ENCODE measurements at places on chromosomes 1 and 21. TPM values are rescaled to one million over a fixed set of nuclear protein-coding genes. Genes with fewer than 3 reads are reported as not detected.

PEA15 gene
- 195 TPM for total RNA-seq

AMIGO1 gene
- total RNA-seq: 5.2 TPM

OR2M3 gene
- total RNA-seq: not detected

FCRL4 gene
- total RNA-seq: not detected

NLRP3 gene
- 0.16 TPM for total RNA-seq

DNA sequence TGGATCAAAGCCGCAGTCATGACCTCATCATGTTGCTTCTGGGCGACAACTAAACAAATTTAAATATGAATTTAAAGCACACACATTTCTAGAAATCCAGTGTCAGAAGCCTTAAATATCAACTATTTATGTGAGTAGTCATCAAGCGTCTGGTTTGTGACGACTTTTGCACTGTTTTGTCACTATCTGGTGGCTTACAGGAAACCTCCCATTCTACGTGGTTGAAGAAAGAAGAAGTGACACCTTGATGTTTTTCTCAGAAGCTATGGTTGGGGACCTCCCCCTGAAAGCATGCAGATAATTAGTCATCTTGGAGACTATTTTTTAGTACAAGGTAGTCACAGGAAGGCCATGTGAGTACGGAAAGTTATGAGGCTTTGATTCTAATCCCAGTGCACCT is 58.5 kb downstream of the TENT5C start:
- no peak for DNase-seq
- H3K27me3 ChIP-seq: no peaks in the 10 kb centered on the region
- H3K4me3 ChIP-seq: no peak overlapping the region
- no peak overlapping the region for H3K27ac ChIP-seq
- no peaks in the 10 kb centered on the region for H3K4me1 ChIP-seq

DNA sequence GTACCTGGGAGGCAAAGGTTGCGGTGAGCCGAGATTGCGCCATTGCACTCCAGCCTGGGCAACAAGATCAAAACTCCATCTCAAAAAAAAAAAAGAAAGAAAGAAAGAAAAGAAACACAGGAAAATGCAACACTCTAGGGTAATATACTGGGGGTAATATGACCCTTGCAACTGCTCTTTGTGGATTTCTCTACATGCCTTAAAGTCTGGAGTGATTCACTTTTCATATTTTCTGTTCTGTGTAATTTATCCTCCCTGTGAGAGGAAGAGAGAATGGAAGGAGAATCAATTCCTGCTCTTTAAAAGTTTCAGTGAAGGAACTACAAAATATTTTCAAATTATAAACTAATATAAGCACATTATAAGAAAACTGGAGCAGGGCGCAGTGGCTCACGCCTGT is 22.7 kb downstream of the RIT1 start:
- peak overlapping the region; percentile 68 for H3K27ac ChIP-seq
- H3K4me1 ChIP-seq: peaks cover 31% of the 10 kb centered on the region
- DNase-seq: no peak
- no peak overlapping the region for H3K4me3 ChIP-seq
- no peaks in the 10 kb centered on the region for H3K36me3 ChIP-seq

GRCh38 chr1:194331758-194332157 is 1145.3 kb upstream of the B3GALT2 start:
- no peaks in the 10 kb centered on the region for H3K36me3 ChIP-seq
- H3K4me3 ChIP-seq: no peak overlapping the region
- DNase-seq: no peak
- no peaks in the 10 kb centered on the region for H3K27me3 ChIP-seq

- H3K4me3 ChIP-seq: no peak overlapping the region
- DNase-seq: no peak
- no peaks in the 10 kb centered on the region for H3K36me3 ChIP-seq
- H3K27me3 ChIP-seq: no peaks in the 10 kb centered on the region
These were observed 121.9 kb upstream of the IPO9 start for GRCh38 chr1:201707027-201707426.

- H3K4me1 ChIP-seq: peaks cover 28% of the 10 kb centered on the region
- DNase-seq: no peak
- H3K4me3 ChIP-seq: no peak overlapping the region
- H3K27me3 ChIP-seq: no peaks in the 10 kb centered on the region
- H3K36me3 ChIP-seq: no peaks in the 10 kb centered on the region
These were observed 195.9 kb downstream of the TOMM20 start for GRCh38 chr1:234932511-234933430.

- no peak for DNase-seq
- no peaks in the 10 kb centered on the region for H3K27me3 ChIP-seq
- H3K36me3 ChIP-seq: no peaks in the 10 kb centered on the region
- peak overlapping the region; percentile 78 for H3K27ac ChIP-seq
These were observed 1.2 kb upstream of the ADAM15 start for GRCh38 chr1:155049651-155050559.

GRCh38 chr1:24052220-24052619 is 59.7 kb downstream of the MYOM3 start:
- H3K27me3 ChIP-seq: no peaks in the 10 kb centered on the region
- no peaks in the 10 kb centered on the region for H3K36me3 ChIP-seq
- peaks cover 7% of the 10 kb centered on the region for H3K4me1 ChIP-seq
- H3K27ac ChIP-seq: no peak overlapping the region

GRCh38 chr1:233238884-233239431 is 56.6 kb downstream of the PCNX2 start:
- H3K36me3 ChIP-seq: peaks cover 5% of the 10 kb centered on the region
- H3K4me1 ChIP-seq: peaks cover 27% of the 10 kb centered on the region
- no peak for DNase-seq

DNA sequence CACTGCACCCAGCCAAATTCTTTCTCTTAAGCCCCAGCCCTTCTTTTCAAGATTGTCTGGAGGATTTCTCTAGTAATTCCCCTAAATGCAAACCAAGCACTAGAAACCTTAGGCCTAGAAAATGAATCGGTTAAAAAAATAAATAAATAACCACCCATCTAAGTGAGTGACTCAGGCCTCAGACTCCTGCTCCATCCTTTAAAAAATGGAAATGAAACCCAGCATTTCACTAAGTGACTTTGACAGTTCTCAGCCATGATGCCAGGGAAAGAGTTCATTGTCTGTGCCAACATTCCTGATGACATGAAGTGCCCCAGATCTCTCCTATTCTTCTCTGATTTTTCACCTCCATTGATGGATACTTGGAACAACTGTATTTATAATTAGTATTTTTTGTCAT is 415.2 kb upstream of the DAB1 start:
- peaks cover 9% of the 10 kb centered on the region for H3K4me1 ChIP-seq
- no peaks in the 10 kb centered on the region for H3K27me3 ChIP-seq
- no peak for DNase-seq
- H3K36me3 ChIP-seq: no peaks in the 10 kb centered on the region

DNA sequence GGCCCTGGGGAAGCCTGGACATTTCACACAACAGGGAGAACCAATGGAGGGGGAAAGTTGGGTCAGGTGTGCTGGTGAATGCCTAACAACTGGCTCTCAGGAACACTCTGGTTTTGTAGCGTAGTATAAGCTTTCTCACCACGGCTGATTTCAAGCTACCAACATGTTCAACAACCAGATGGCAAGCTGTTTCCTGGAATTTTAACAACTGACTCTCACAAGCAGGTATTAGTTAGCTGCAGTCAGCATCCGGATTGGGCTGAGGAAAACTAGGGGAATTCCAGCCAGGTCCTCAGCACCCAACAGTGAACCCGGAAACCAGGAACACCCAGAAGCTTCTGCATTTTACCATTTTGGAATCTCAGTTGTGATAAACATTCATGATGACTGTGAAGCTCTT is 162.3 kb upstream of the CAMK1G start:
- H3K4me1 ChIP-seq: no peaks in the 10 kb centered on the region
- H3K36me3 ChIP-seq: no peaks in the 10 kb centered on the region
- DNase-seq: no peak
- H3K27me3 ChIP-seq: peaks cover 26% of the 10 kb centered on the region
- no peak overlapping the region for H3K4me3 ChIP-seq

DNA sequence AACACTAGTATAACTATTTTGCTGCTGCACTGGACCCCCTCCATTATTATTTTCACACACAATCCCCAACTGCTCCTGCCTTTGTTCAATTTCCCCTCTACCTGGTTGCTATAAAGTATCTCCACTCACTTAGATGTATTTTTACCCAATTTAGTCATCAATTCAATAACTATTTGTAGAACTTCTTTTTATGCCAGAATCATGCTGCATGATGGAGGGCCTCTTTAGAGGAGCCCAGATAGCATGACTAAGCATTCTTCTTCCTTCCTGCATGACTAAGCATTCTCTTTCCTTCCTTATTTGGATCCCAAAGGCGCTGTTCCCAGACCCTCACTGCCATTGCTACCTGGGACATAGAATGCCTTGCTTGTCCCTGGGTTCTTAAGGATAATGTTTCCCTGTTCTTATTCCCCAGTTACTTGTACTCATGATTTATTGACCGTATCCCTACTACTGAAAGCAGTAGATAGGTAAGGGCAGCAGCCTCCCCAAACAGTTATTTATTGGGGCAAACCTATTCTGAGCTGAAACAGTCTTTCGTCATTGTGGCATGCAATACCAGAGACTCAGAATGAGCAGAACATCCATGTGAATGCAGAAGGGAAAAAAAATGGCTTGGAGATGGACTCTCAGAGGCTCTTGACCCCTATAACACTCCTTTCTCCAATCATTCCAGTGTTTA is 89.3 kb upstream of the AKT3 start:
- no peaks in the 10 kb centered on the region for H3K27me3 ChIP-seq
- H3K36me3 ChIP-seq: peaks cover 6% of the 10 kb centered on the region
- DNase-seq: no peak
- H3K4me3 ChIP-seq: no peak overlapping the region

GRCh38 chr1:143625886-143626285 is 345.9 kb downstream of the FAM72C start:
- no peak overlapping the region for H3K4me3 ChIP-seq
- no peaks in the 10 kb centered on the region for H3K4me1 ChIP-seq
- H3K36me3 ChIP-seq: no peaks in the 10 kb centered on the region

- H3K36me3 ChIP-seq: no peaks in the 10 kb centered on the region
- no peak overlapping the region for H3K27ac ChIP-seq
- peaks cover 8% of the 10 kb centered on the region for H3K27me3 ChIP-seq
These were observed 83.0 kb upstream of the ZC3H12A start for GRCh38 chr1:37391211-37392011.

All from osteocyte (in vitro differentiated cells).